ENCODE measurements at places on chromosomes 3 and 15.

GRCh38 chr3:50428007-50428633, 68.8 kb upstream of the TMEM115 start:
- no peak for DNase-seq

GRCh38 chr3:7489417-7489816, 628.5 kb downstream of the GRM7 start:
- no peak for DNase-seq

DNA sequence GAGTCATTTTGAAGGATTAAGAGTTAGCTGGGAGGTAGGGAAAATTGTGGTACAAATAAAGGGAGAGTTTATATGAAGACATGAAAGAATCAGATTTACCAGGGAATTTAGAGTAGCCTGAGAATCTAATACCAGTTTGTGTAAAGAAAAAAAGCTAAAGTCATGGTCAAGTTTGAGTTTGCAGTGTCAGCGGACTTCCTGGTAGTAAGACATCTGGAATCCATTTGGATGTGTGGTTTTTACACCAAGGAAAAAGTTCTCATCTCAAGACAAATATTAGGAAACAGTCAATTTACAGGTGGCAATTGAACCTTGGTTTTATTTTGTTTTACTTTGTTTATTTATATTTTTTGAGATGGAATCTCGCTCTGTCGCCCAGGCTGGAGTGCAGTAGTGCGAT, 1.5 kb upstream of the P2RY12 start:
- DNase-seq: no peak

- no peak for DNase-seq
These were observed 7.7 kb upstream of the OXSR1 start for GRCh38 chr3:38157595-38157994.

DNA sequence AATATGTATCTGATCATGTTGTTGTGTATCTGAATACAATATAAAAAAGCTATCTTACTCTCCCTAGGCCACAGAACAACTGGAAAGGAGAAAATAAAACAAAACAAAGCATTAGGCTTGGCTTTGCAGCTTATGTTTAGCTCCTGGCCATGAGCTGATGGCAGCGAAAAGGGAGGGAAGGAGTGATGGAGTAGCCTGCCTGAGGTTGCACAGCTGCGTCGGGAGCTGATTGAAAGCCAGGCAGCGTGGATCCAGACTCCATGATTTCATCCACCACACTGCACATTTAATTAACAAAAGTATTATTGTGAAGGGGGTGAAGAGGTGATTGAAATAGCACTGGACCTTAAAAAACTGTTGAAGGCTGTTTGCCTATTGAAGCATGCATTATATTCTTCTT, 212.2 kb downstream of the GABRG3 start:
- DNase-seq: no peak

GRCh38 chr15:69046781-69047180, 32.3 kb downstream of the NOX5 start:
- DNase-seq: no peak

DNA sequence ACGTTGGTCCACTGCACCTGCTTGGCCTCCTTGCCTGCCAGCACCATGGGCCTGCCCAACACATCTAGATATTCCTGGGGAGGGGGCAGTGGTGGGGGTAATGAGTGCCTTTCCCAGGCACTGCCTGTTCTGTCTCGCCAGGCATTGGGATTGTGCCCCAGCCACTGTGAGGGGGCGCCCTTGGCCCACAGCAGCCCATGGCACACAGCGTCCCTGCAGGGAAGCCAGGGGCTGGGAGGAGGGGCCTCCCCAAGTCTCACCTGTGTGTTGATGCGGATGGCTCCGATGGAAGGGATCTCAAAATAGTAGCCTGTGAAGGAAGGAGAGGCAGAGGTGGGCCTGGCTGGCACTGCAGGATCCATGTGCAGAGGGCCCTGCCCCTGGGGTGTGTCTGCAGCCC, 18.7 kb upstream of the TMEM115 start:
- DNase-seq: no peak

DNA sequence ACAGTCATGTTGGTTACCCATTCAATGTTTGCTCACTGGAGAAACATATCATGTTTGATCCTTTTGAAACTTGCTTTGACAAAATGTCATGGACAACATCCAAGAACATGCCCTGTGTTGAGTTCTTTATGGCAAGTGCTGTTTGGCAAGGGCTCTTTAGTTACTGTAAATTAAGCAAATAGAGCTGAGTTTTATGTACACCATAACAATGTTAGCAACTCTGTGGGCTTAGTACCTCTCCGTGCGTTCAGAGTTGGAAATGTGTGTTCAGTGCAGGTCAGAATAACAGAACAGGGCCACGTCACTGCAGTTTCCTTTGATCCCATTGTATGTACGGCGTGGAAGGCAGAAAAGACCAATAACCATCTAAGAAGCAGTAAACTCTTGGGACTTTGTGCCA, 132.5 kb downstream of the MYRIP start:
- DNase-seq: no peak

DNA sequence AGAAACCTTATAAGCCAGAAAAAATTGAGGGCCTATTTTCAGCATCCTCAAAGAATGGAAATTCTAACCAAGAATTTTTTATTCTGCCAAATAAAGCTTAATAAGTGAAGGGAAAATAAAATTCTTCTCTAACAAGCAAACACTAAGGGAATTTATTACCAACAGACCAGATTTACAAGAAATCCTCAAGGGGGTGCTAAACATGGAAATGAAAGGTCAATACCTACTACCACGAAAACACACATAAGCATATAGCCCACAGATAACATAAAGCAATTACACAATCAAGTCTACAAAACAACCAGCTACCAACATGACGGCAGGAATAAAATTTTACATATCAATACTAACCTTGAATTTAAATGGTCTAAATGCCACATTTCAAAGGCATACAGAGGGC, 883.5 kb downstream of the SI start:
- no peak for DNase-seq

All from stimulated activated CD4-positive, alpha-beta T cell treated with anti-CD3 and anti-CD28 coated beads, Interleukin-2, amount 100 ng/mL, for 4 hours (primary cell).